NCI-H2227 treated with DMSO at 0.1 percent for 48 hours (cell line): ENCODE measurements at places on chromosomes 1 and 21.

GRCh38 chr1:12016182-12016581 is 3.1 kb upstream of the MIIP start:
- no peak for DNase-seq

DNA sequence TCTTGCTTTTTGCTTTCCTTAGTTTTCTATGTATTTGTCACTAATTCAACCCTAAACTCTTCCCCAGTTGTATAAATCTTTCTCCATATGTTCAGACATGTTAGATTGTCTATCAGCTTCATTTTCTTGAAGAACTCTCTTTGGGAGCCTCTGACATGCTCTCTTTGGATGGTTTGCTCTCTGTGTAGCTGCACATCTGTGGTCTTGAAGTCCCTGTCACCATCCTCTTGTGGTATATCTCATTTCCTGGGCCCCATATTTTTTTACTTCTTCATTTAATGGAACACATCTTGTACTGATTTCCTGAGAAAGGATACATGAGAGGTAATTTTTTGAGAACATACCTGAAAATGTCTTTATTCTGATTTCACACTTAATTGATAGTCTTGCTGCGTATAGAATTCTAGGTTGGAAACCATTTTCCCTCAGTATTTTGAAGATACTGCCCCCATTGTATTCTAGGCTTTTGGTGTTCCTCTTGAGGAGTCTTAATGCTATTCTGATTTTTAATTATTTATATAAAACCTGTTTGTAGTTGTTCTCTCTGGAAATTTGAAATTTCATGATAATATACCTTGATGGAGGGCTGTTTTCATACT is 72.6 kb downstream of the ST3GAL3 start:
- no peak for DNase-seq

DNA sequence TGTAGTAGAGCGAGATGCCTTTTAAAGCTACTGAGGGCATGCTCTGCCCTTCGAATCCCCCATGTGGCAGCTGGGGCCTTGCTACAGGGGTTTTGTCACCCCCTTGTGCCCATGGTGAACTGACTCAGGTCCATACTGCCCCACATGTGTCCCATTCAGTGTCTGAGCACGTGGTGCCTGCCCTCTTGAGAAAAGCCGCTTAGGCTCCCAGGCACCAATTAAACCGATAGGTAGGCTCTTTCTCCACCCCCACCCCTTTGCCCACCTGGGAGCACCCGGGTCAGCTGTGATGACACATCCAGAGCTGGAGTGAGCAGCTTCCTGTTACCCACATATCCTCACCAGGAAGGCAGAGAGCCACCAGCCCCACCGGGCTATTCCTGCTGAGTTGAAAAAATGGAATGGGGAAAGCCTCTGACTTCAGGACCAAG is 30.5 kb downstream of the TMCC2 start:
- DNase-seq: no peak

GRCh38 chr1:230274254-230274653 is 151.9 kb downstream of the PGBD5 start:
- no peak for DNase-seq

GRCh38 chr1:54567961-54568360 is 19.9 kb downstream of the ACOT11 start:
- DNase-seq: no peak

- no peak for DNase-seq
These were observed 554.8 kb upstream of the B3GALT2 start for GRCh38 chr1:193741228-193741627.

GRCh38 chr1:23103001-23103889 is 65.4 kb downstream of the LUZP1 start:
- DNase-seq: no peak

- no peak for DNase-seq
These were observed 149.9 kb downstream of the GALNT2 start for GRCh38 chr1:230216896-230217295.

GRCh38 chr1:114130846-114131525 is 22.7 kb downstream of the SYT6 start:
- DNase-seq: no peak

DNA sequence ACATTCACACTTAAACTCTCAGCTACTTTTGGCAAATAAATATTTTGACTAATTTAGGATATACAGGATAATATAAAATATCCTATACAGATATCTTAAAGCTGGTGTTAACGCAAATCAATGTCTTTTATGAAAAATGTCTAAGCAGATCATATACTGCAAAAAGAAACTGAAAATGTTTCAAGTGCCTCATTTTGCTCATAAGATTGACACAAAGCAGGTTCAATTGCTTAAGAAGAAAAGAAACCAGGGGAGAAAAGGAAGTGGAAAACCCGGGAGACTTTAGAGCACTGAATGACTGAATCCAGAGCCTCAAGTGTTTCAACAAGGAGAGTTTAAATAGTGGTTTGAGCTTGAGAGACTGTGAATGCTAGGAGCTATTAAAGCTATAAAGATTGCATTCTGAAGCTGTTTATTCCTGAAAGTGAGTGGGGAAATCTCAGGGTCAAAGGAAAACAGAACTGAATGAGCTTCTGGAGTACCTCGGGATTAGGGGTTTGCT is 1943.0 kb downstream of the MRPL39 start:
- DNase-seq: no peak

GRCh38 chr1:15350151-15350550 is 59.5 kb upstream of the EFHD2 start:
- DNase-seq: no peak

DNA sequence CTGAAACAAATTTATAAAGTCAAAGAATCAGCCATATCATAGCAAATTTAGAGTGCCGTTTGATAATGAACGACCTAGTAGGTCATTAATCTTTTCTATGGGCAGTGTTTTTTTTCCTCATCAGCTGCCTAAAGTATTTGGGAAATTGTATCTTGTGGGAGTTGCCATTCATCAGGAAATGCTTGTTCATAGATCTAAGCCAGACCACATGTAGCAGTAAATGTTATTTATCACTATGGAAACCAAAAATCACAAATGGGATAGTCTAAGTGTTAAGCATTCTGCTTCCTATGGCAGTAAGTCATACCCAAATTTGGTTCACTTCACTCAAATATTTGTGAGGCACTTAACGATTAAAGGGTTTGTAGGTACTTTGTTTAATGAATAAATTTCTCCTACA is 52.9 kb downstream of the LRRC8D start:
- DNase-seq: no peak

DNA sequence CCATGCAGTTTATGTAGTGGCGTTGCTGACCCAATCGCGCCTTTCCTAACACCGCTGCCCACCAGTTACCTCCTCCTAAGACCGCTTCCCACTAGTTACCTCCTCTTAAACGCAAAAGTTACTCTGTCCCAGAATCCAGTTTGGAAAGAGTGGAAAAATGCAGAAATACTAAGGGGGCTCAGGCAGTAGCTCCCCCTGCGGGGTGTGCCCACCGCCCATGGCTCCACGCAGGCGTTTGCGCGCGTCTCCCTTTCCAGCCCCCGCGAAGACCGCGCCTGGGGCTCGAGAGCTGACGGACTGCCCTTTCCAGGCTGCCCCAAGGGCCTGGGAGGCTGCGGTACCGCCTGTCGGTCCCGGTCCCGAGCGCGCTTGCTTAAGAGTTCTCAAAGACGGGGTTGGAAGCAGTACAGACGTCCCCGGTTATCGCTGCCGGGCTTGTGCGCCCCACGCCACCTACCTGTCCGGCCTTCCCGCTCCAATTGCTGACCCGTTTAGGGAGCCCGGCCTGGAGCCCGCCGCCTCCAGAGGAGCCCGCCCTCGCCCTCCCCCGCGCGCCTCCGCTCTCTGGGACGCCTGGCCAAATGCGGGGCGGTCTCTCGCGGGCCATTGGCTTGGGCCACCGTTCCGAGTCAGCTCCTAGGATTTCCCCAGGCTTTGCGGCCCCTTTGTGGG is 414.1 kb upstream of the ESRRG start:
- DNase-seq: no peak

DNA sequence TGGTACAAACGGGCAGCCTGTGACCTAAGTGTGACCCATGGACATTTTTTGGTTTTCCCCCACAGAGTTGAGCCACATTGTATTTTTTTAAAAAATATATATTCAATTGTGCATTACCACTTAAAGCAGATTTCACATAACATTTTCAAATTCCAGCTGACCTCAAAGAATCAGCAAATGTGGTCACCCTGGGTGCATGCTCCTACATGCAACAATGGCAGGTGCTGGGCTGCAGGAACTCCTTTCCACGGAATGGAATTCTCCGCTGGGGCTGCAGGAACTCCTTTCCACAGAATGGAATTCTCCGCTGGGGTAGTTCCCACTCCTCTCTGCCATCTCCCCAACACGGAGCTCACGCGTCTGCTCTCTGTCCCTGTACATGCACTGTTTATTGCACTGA is 68.7 kb downstream of the MAP10 start:
- no peak for DNase-seq

- DNase-seq: no peak
These were observed 7.3 kb upstream of the UMODL1 start for GRCh38 chr21:42063571-42064521.

DNA sequence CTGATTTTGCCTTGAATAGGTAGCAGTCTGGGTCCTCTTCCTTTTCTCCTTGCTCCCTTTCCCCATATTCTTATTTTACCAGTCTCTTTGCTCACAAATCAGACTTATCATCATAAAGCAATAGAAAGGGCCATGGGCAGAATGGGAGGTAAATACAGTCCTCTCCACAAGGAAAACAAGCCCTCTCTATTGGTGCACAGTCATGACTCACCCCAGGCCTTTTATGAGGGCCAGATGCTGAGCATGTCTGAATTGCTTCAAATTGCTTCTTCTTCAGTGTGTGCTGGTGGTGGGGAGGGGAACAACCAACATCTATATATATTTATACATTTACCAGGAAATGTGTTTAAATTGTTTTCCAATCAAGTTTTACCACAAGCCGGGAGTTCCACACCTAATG is 75.2 kb downstream of the GFI1 start:
- DNase-seq: no peak

DNA sequence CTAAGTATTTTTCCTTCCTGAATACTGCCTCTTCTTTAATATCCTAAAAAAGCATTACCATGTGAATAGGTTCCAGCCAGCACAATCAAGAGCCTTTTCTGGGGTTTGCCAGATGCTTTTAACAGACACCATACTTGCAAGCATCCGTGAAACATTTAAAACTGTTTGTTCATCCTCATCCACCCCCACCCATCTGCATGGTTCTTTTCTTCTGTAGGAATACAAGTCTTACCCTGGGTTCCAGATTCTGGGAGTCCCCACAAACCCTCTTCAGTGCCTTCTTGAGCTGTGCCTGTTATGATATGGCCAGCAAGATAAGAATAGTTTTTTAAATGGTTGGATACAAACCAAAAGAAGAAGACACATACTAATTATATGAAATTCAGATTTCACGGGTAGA is 354.9 kb upstream of the PLXNA2 start:
- no peak for DNase-seq

- DNase-seq: no peak
These were observed 8.4 kb downstream of the GLUL start for GRCh38 chr1:182383037-182383661.

DNA sequence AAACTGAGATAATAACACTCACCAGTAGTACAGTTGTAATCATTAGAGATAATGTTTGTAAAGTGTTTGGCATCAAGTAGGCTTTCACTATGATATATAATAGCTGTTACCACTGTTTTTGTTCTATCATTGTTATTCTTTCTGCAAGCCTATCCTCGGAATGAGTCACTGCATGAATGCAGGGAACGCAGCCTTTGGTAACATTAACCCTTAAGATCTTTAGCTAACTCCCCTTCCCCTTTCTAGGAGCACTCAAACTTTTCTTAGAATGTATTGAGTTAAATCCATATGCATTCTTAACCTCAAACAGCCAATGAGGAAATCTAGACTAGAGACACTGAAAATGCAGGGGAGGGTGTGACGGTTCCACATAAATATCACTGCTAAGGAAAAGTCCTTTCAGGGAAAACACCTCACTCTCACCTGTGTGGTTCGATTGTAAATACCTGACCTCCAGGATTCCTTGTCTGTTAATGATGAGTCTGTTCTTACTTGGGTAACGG is 467.3 kb downstream of the SETD4 start:
- no peak for DNase-seq

GRCh38 chr1:162873671-162874666 is 13.0 kb upstream of the CCDC190 start:
- DNase-seq: no peak

DNA sequence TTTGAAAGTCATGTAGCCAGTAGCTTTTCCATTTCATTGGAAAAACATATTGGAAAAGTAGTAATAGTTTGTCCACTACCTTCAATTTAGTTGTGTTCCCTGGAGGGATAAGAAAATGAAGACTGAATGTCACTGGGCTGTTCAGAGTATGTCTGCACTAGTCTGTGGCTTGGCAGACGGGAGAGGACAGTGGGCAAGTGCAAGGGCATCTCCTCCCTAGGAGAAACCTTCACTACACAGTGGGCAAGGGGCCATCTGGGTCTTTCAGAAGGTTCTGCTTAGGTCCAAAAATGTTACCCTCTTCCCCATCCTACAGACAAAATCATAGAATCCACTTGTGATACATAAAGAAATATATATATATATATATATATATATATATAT is 118.1 kb downstream of the C1orf21 start:
- no peak for DNase-seq

DNA sequence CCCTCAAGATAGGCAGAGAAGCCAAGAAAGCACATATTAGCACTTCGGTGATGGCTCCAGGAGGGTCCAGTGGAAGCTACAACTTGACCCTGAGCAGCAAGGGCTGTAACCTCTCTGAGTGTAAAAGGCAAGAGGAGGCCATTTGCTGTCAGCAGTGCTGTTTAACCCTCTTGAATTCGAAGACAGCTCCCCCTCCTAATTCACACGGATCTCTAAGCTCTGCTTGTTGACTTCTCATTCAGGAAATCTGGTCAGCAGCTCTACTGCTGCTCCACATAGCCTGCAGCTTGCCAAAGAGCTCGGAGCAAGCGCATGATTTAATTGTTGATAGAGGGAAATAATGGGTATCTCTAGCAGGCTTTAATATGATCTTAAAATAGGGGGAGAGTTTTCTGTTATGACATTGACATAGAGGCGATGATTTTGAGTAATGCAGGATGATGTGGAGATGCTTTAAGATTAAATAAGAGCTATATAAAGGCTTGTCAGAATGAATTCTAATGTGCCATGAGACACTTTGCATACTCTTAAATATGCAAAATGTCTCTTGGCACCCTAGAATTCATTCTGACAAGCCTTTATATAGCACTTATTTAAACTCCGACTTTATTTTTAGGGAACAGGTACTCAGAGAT is 79.4 kb upstream of the USH2A start:
- peak; percentile 38 for DNase-seq
